T1000 (cell line): ENCODE measurements at places on chromosomes 5 and 9.
A peak's percentile ranks its signal among the peaks of the same experiment; 100 is the strongest.

- no peak for DNase-seq
Measured at GRCh38 chr5:34037726-34038125, 5.3 kb downstream of the C1QTNF3 start.

DNA sequence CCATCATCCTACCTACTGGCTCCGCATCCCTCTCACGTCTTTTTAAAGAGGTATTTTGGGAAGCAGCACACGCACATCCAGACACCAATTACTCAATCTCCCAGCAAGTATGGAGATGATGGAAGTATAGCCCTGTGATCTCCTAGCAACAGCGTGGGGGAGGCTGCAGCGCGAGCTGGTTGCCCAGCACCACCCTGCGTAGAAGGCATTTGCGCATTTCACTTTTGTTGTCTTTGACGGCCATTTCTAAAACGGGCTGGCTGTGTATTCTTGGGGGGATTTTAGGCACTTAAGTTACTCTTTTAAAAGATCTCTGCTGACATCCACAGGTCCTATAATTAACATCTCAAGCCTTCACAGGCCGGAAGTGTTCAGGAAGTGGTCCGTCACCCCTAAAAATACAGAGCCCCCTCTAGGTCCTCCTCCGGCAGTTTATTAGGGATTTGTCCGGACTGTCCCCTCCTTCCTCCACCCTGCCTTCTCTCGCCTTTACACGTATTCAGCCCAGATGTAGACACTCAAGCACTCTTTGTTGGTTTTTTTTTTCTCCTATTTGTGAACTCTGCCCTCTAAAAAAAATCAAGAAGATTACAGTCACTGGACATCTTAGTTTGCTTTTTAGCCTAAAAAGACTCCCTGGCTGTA, 371.4 kb downstream of the NTRK2 start:
- no peak for DNase-seq

- DNase-seq, result no peak
Measured at GRCh38 chr9:132026932-132027585, 52.6 kb downstream of the MED27 start.

- DNase-seq, result no peak
Measured at GRCh38 chr5:147918101-147918685, 11.9 kb upstream of the C5orf46 start.

GRCh38 chr9:33447799-33448553, 583 bp upstream of the AQP3 start:
- DNase-seq, result no peak

DNA sequence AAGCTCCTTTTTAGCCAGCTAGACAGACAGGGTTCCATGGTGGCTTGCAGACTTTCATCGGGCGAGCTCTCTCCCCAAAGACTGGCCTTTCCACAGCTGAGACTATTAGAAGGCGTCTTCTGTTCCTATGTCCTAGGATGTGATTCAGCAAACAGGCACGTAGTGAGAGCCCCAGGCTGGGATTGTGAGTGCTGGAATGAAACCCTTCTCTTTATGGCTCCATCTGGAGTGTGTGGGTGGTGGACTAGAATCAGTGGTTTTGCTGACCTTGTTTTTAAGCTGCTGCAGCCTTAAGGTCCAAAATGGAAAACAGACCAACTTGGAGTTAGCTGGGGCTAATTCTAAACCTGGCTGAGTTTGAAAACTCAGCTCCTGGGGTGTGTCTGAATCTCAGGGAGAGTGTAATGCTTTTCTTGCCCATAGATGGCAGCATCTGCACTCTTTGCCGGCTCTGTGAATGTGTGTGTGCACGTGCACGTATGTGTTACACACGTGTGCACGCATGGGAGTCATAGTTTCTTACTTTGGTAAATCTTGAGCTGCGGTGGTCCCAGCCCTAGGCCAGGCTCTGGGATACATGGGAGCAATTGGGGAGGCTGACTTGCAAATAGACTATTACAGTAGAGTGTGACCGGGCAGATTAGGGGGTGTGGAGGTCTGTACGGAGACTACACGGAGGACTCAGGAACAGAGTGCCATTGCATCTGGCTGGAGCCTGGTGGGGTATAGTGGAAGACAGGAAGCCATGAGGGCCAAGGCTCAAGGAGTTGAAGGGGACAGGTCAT, 10.7 kb downstream of the GSN start:
- peak; percentile 66 for DNase-seq

- DNase-seq, result no peak
Measured at GRCh38 chr5:10892147-10892910, 131.3 kb upstream of the DAP start.

GRCh38 chr9:71446473-71447411, 321.6 kb downstream of the CEMIP2 start:
- DNase-seq, result peak; percentile 55

GRCh38 chr5:424301-425110, 18.5 kb upstream of the EXOC3 start:
- peak; percentile 13 for DNase-seq
